Activated naive CD8-positive, alpha-beta T cell treated with anti-CD3 and anti-CD28 coated beads for 36 hours (primary cell): ENCODE measurements at places on chromosomes 1 and 21.

- DNase-seq, result peak; percentile 23
Measured at GRCh38 chr1:232629250-232630046, 485 bp downstream of the SIPA1L2 start.

- DNase-seq, result no peak
Measured at GRCh38 chr1:22454476-22455056, 2.9 kb downstream of the ZBTB40 start.

DNA sequence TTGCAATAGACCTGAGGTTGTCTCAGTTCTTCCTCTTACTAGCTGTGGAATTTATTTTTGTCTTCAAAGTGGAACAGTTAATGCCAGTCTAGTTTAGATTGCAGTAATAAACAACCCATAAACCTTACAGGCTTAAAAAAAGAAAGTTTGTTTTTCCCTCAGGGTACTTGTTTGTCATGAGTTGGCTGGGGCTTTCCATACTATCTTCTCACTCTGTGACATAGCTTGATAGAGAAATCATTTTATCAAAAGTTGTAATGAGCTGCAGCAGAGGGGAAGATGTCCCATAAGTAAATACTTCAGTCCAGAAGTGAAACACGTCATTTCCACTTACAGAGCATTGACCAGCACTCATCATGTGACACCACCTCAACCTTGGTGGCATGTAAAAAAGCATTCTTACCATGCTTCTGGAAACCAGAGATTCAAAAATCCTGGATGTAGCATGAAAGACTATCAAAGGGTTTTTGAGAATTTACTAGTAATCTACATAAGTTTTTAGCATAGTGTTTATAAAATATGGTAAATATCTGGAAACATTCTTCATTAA lies 62.8 kb upstream of the COL11A1 start:
- no peak for DNase-seq

DNA sequence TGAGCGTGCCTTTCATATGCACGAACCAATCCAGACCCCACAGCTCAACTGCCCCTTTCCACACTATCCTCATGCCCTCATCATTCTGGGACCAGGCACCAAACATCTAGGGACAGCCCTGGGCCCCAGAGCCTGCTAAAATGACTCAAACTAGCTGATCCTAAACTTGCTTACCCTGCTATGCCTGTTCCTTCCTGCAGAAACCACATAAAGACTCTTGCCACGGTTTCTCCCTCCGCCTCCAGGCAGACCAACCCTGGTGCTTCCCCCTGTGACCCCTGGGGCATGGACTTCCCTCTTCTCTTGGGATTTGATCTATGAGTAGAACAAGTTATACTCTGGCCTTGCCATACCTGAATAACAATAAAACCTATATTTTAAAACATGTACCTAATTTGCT lies 138.0 kb upstream of the CD34 start:
- DNase-seq, result no peak

- no peak for DNase-seq
Measured at GRCh38 chr1:160459687-160460086, 59.3 kb downstream of the VANGL2 start.

DNA sequence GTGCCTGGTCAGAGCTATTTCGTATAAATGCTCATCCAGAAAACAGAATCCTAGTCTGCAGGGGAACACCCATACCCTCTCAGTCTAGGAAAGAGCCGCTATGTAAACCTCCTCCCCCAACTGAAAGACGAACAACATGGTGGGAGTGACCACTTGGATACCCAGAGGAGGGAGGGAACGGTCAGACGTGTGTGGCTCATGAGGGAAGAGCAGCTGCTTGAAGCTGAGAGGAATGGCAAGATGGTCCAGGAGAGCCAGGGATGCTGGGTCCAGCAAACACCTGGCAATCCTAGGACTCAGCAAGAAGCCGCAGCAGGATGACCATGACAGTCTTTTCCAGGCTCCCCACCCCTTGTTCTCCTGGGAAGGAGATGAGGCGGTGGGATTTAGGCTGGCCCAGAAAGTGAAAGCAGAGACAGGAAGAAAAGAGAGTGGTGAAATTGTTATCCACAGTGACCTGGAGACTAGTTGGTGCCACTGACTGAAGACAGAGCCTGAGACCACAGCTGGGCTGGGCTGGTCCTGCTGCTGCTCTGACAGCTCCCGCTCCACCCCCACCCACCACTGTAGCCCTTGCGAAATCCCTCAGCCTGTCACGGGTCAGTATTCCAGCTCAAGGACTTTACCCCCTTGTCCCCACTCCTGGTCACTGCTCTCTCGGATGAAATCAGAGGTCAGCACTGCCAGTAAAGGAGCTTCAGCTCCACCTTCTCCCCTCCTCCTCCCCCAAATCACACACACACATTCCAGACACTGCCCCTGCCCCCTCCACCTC lies 3.6 kb downstream of the CERS2 start:
- DNase-seq, result no peak

DNA sequence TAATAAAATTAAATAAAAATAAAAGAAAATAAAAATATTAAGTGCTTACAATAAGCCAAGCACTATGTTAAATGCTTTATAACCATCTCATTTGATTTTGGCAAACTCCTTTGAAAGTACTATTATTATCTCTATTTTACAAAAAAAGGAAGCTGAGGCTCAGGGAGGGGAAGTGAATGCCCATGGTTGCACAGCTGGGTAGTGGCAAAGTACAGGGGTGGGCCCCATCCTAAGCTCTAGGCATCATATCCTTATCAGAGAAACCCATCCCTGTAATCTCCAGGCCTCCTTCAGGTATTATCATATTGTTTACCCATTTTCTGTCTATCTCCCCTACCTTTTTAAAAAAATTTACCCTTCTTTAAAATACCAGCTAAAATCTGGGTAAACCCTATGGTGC lies 2.3 kb upstream of the MED18 start:
- DNase-seq, result no peak

GRCh38 chr1:195745189-195746010 lies 862.8 kb downstream of the KCNT2 start:
- no peak for DNase-seq
